ENCODE measurements at places on chromosomes 7 and 10.

DNA sequence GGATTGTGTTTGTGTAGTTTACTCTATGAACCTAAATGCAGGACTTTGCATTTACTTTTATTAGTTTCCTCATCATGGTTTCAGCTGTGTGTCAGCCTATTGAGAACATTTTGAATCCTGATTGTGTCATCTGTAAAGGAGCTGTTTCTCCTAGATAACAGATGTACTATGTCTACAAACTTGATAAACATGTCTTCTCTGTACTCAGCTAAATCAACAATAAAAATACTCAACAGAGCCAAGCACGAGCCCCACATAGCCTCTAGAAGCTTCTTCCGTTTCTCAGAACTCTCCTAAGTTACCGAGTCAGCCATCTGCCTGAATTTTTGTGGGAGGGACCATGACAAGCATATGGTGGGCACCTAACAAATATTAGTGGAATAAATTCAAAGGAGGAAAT lies 234.7 kb downstream of the SKAP2 start:
- DNase-seq = no peak

- no peak for DNase-seq
Measured at GRCh38 chr7:31065021-31065593, 13.0 kb downstream of the ADCYAP1R1 start.

GRCh38 chr10:62511656-62512055 lies 137.5 kb downstream of the ZNF365 start:
- DNase-seq = no peak

DNA sequence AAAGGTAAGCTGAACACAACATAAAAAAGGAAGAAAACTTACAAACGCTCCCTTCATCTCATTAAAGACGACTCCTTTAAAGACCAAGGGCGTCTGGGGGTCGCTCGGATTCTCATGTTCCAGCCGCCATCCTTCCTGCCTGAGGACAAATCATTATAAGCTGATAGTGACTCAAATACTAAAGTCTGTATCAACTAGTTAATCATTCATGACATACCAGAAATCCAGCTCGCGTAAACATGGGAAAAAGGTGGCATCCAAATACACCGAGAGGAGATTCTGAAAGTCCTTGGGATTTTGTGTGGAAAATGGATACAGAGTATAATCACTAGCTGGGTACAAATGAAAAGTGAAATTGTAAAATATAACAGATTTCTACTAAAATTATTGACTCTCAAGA lies 7.4 kb downstream of the PITRM1 start:
- DNase-seq = no peak
